ENCODE measurements at places on chromosomes 11 and 22. TPM values are rescaled to one million over a fixed set of nuclear protein-coding genes. Genes with fewer than 3 reads are reported as not detected.

The CTTN gene
- polyA plus RNA-seq, result 67.7 TPM

The CLDN5 gene
- 23.9 TPM for polyA plus RNA-seq

The TRAF6 gene
- 4.1 TPM for polyA plus RNA-seq

The PPP6R2 gene
- 36.2 TPM for polyA plus RNA-seq

The MGAT3 gene
- polyA plus RNA-seq, result 8.7 TPM

The UBQLNL gene
- polyA plus RNA-seq, result 0.18 TPM

The BRSK2 gene
- 2.3 TPM for polyA plus RNA-seq

The APOBEC3F gene
- 14.9 TPM for polyA plus RNA-seq

The NDUFC2 gene
- 298 TPM for polyA plus RNA-seq

The ANO1 gene
- 6.8 TPM for polyA plus RNA-seq

The SLC35C1 gene
- polyA plus RNA-seq, result 7.3 TPM

The TCN2 gene
- 14.3 TPM for polyA plus RNA-seq

The OR5AL1 gene
- polyA plus RNA-seq, result not detected

The HTR3A gene
- polyA plus RNA-seq, result 0.09 TPM

The THAP7 gene
- polyA plus RNA-seq, result 38.2 TPM

The ISX gene
- polyA plus RNA-seq, result not detected

The TUB gene
- 10.0 TPM for polyA plus RNA-seq

The ART1 gene
- not detected for polyA plus RNA-seq

The OR52R1 gene
- not detected for polyA plus RNA-seq

The TMEM191B gene
- 0.27 TPM for polyA plus RNA-seq
